Erythroblast (primary cell): ENCODE measurements at places on chromosomes 3 and 15.

- peak; percentile 6 for DNase-seq
These were observed 27.3 kb upstream of the TRAK1 start for GRCh38 chr3:42063888-42064287.

DNA sequence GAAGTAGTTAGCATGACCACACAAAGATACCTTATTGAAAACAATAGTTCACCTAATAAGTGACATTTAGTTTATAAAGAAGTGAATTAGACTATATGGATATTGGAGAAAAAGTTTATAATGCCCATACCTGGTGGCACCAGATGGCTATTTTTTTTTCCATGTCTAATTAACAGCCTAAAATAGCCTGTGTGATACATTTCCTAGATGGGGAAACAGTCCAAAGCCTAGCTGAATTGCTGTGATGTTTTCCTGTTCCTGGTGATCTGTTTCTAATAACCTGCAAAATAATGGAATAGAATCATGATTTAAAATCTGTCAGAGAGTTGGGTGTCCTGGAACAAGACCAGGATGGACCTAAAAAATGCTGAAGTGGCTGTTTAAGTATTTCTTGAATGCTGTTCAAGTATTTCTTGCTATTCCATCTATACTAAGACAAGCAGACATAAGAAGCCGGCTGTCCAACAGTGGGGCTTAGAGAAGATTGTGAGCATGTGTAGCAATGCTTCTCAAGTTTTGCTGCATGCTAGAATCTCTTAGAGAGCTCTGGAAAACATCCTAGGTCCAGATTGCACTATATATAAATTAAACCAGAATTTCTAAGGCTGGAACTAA is 31.3 kb downstream of the LRRC3B start:
- DNase-seq = no peak

GRCh38 chr3:126618760-126619159 is 36.2 kb downstream of the TXNRD3 start:
- DNase-seq = no peak

DNA sequence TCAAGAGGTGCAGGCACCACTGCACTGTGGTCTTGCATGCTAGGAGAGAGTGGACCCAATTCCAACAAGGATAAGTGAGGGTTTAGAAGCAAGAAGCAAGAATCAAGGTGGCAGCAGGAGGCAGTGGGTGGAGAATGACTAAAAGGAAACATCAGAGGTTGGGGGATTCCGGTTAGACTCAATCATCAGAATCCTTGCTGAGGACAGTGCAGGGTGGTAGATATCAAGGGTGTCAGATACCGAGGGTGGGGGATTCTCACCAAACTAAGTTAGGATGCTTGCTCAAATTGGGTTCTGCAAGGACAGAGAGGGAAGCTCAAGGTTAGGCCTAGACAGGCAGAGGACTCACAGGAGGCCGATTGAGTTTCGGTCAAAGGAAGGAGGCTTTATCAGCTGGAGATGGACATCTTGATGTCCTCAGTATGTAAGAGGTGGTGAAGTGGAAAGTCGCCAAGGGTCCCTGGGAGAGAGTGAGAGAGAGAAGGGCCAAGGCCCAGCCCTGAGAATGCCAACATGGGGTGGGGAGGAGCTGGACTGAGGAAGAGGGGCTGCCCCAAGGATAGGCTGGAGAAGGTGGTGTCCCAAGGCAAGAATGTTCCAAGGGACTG is 102.2 kb downstream of the ARNT2 start:
- no peak for DNase-seq

- no peak for DNase-seq
These were observed 557.8 kb upstream of the CFAP20DC start for GRCh38 chr3:59607656-59608055.

DNA sequence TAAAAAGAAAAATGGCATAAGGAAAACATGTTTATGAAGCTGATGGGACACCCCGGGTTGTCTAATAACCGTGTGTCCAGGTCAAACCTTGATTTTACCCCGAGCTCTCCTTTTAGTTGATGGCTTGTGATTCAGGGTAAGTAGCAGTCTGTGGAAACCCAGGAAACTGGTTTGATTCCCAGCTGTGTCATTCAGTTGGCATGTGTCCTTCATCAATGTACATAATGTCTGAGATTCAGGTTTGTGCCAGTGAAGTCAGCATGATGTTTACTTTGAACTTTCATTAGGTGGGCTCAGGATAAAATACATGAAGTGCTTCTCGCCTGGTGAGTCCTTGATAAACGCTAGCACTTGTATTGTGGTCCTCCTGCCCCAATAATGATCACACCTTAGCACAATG is 4.3 kb upstream of the COPG1 start:
- DNase-seq = no peak

GRCh38 chr3:111605493-111605892 is 10.3 kb upstream of the ZBED2 start:
- no peak for DNase-seq

- DNase-seq = no peak
These were observed 183.2 kb downstream of the P3H2 start for GRCh38 chr3:189937302-189938127.

DNA sequence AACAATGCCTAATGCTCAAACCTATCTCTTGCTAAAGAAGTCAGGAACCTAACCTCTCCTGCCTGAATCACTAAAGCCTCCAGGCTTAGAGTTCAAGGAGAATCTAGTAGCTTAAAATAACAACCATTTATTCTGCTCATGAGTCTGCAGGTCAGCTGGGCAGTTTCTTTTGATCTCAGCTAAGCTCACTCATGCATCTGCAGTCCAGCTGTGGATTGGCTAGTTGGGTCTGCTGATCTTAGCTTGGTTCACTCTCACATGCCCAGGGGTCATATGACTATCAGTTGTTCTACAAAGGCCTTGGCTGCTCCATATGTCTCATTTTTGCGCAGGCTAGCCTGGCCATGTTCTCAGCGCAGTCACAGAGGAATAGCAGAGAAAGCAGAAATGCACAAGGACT is 109.2 kb upstream of the STT3B start:
- no peak for DNase-seq

DNA sequence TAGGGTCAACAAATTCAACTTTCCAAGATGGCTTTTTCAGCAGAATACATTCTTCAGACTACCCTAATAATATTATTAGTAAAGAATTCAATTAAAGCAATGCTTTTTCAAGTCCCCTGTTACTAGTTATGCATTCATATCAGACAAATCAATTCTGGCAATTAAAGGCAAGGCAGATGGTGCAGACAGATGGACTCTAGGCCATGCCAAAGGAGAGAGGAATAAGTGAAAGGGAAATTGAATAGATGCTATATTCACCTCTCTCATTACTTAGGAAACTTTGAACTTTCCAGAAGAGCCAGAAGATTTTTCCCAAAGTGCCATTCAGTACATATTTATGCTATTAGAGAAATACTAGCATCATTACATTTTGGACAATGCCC is 487.7 kb upstream of the RASGRP1 start:
- no peak for DNase-seq

DNA sequence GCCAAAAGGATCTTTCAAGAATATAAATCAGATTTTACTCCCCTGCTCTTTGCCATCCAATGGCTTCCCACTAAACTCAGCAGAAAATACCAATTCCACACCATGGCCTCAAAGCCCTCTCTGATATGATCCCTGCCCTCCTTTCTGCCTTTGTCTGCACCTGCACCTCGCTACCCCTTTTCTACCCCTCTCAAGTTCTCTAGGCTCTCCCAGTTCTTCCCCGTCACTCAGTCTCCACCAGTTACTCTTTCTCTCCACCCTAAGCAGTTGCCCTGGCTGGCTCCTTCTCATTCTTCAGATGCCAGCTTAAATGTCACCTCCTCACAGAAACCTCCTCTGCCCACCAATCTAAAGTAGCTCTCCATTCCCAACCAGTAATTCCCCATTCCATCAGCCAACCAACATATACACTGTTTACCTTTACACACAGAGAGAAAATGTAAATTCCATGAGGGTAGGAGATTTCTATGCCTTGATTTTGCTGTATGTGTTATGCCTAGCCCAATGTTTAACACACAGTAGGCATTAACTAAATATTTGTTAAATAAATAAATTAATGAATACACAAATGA is 93.6 kb upstream of the LPP start:
- DNase-seq = no peak

DNA sequence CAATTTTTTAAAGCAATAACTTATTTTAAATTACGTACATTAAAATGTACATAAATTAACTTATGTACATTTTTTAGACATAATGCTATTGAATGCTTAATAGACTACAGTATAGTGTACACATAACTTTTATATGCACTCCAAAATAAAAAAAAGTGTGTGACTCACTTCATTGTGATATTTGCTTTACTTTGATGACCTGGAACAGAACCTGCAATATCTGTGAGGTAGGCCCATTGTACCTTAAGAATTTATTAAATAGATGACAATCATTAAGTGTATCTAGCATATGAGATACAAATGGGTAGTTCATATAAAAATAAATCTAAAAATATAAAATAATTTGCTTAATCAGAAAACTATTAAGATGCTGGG is 276.7 kb downstream of the NFKBIZ start:
- DNase-seq = no peak

DNA sequence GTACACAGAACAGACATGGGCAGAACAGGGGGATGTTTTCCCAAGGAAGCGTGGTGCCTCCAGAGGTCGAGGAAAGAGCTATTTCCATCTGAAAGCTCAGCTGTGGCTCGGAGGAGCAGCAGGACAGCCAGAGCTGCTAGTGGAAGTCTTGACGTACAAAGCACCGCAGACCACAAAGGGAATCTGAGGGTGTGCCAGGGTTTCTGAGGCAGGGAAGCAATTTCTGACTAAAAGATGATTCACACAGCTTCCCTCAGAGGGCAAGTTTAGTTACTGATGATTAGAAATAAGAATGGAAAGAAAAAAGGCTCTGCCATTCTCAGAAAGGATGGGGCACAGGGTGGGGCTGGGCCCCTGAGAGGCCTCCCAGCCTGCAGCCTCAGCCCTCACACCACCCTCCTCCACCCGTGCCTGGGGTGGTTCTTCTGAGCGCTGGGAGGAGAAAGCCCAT is 45.8 kb upstream of the SEC13 start:
- peak; percentile 41 for DNase-seq

- peak; percentile 18 for DNase-seq
These were observed 190.1 kb downstream of the PDE8A start for GRCh38 chr15:85171736-85172135.

GRCh38 chr3:182913889-182914288 is 66.4 kb downstream of the DCUN1D1 start:
- DNase-seq = no peak

DNA sequence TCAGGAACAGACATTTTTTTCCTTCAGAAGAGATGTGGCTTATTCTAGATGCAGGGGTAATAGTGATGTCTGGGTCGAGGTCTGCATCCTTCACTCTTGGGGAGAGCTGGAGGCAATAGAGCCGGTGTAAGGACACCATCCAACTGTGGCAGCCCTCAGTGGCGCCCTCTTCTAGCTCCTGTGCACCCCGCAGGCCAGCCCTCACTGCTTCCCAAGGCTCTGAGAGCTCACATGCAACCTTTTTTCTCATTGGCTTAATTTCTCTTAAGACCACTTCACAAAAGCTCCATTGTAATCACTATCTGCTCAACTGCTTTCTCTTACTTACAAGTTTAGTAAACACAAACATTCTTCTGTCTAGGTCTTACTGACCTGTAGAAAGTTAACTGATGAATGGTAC is 3.9 kb upstream of the VPS8 start:
- DNase-seq = peak; percentile 48

GRCh38 chr3:14740983-14741382 is 66.0 kb downstream of the C3orf20 start:
- no peak for DNase-seq

DNA sequence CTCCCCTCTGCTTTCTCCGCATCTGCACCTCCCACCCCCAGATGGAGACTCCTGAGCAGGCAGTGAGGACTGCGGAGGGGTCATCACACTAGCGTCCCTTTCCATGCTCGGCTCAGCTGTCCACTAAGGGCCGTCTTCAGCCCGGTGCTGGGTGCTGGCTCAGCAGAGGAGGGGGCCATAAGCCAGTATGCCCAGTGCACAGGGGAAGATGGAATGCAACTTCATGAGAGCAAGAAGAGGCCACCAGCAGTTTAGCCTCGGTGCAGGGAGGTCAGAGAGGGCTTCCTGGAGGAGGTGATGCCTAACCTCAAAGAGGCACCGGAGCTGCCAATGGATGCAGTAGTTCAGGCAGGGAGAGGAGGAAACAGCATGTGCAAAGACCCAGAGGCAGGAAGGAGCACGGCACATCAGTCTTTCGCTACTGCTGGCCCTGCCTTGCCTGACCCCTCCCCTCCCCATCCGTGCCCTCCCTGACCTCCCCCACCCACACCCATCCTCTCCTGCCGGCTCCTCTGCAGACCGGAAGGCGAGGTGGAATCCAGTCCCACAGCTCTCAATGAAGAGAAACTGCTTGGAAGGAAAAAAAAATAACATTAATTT is 15.2 kb upstream of the PLXND1 start:
- no peak for DNase-seq

DNA sequence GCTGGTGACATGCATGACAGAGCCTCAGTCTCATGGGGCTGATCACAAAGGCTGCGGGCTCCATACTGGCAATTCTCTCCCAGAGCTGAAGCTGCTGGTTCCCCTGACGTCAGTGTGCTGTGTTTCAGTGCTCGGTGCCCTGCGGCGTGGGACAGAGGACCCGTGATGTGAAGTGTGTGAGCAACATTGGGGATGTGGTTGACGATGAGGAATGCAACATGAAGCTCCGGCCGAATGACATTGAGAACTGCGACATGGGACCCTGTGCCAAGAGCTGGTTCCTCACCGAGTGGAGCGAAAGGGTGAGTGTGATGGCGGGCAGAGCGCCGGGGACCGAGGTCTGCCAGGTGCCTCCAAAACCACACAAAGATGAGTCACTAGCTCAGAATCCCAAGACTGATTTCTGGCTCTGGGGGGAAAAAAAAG is 62.0 kb upstream of the NR2E3 start:
- DNase-seq = no peak

DNA sequence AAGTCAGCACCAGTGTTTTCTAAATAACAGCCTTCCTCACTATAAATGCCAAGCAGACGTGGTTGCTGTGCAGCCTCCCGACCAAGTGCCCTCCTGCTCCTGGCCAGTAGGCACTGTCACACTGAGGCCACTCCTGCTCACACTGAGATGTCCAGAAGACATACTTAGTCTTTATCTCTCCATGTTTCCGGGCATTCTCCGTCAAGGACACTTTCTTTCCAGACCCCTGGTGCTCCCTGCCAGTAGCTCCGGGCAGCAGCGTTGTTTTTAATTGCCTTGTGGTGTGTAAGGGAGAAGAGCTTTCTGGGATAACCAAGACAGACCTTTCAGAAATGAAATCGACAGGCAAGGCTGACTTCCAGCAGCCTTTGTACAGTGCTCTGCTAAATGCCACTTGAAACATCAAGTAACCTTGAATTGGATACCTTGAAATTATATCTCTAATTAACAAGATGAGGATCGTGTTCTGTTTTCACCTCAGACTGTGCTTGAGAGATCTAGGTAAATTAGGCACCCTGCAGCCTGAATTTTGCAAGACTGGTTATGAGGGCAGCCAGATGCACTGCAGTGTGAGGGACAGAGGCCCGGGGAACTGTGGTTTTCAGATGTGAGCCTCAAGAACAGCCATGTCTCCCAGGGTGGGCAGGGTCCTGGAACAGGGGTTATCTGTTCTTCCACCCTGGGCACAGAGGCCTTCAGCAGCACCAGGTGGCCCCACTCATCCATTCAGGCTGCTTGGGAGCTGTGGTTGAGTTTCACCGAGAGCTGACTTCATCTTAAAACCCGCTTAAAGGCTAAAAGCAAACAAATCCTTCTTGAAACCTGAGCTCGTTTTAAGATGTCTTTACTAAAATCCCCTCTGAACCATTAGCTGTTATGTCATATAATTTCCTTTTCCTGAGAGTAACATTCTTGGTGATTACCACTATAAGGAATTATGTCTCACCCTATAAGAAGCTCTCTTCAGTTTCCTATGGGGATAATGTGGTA is 105.5 kb upstream of the IL12A start:
- DNase-seq = no peak
